ENCODE measurements at places on chromosomes 4 and X.

- no peak for DNase-seq
These were observed 25.6 kb downstream of the SMARCA5 start for GRCh38 chr4:143538979-143539669.

DNA sequence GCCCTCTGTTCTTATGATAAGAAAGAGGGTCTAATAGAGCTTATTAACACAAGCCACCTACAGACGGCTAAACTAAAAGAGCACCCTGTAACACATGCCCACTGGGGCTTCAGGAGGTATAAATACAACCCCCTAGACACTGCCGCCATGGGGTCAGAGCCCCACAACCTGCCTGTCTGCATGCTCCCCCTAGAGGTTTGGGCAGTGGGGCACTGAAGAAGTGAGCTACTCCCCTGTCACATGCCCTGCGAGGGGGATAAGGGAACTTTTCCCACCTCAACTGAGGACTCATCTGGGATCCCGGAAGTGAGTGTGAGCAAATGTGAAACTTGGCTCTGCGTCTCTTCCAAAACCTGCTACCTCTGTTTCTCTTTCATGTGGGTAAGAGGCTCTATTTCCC lies 334.5 kb downstream of the ADAM29 start:
- DNase-seq, result no peak

GRCh38 chrX:28581522-28581921 lies 5.7 kb upstream of the IL1RAPL1 start:
- DNase-seq, result no peak

- DNase-seq, result no peak
These were observed 314.1 kb downstream of the PPP1R2C start for GRCh38 chrX:42463706-42464490.

DNA sequence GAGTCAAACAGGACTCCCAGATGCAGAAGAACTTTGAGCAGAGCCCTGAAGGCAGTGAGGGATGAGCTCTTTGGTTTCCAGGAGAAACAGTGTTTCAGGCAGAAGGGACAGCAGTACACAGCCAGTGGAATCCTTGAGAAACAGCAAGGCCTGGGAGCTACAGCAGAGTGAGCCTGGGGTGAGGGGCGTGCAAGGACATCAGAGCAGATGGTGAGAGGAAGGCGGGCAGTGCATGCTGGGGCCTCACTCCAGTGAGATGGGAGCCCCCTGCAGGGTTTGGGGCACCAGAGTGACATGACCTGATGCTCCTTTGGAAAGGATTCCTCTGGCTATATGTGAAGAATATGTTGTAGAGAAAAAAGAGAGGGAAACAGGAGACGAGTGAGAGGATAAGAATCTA lies 98.1 kb upstream of the EGFL6 start:
- no peak for DNase-seq

- DNase-seq, result no peak
These were observed 20.8 kb downstream of the MBNL3 start for GRCh38 chrX:132467989-132468388.
